Fibroblast of skin of abdomen (primary cell): ENCODE measurements at places on chromosomes 4 and X.

GRCh38 chrX:97310373-97310772 is 426.7 kb downstream of the RPA4 start:
- peak; percentile 25 for DNase-seq

DNA sequence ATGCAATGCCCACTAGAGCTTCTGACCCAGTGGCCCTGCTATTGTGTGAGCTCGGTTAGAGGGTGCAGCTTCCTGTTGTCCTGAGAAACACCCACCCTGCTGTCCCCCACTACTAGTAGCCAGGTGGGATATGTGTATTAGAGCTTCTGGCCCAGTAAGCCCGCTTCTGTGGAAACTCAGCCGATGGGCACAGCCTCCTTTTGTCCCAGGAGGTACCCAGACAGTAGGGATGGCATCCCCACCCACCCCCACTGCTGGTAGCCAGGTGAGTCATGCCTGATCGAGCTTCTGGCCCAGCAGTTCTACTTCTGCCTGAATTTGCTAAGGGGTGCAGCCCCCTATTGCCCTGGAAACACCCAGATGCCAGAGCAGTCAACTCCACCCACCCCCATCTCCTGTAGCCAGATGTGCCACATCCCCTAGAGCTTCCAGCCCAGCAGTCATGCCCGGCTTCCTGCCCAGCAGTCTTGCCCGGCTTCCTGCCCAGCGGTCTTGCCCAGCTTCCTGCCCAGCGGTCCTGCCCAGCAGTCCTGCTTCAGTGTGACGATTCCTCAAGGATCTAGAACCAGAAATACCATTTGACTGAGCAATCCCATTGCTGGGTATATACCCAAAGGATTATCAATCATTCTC is 162.7 kb upstream of the KLF8 start:
- no peak for DNase-seq

DNA sequence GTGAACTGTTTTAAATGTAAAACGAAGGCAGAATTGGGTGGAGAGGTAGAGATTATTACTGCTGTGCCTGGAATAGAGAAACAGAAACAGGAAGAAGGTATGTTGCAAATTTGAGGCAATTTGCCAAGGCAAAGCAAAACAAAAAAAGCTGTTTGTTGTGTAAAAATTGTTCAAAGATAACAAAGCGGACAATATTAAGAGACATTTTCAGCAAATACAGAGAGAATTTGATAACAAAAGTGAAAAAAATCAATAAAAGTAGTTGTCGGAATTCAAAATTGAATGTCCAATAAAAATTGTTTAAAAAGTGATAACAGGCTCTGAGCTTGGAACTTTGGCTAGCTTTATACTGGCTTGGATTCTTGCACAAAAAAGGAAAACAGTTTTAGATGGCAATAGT is 14.4 kb upstream of the SMS start:
- no peak for DNase-seq

DNA sequence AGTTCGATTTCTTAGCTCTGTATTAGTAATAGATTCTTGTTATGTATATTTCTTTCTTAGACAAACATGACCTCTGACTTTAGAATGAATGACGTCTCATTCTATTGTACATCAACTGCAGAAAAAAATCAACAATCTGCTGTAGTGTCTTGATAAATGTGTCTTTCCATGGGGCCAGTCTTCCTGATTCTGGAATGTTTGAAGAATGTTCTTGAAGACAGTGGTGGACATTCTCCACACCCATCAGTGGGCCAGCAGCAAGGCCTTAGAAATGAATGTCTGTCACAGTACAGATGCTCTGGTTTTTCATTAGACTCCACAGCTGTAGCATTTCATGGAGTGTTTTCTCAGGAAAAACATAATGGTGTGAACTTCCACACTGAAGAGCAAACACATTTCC is 63.2 kb upstream of the FAM47B start:
- peak; percentile 56 for DNase-seq

- DNase-seq, result no peak
Measured at GRCh38 chrX:150258176-150258425, 105.0 kb upstream of the MAMLD1 start.

DNA sequence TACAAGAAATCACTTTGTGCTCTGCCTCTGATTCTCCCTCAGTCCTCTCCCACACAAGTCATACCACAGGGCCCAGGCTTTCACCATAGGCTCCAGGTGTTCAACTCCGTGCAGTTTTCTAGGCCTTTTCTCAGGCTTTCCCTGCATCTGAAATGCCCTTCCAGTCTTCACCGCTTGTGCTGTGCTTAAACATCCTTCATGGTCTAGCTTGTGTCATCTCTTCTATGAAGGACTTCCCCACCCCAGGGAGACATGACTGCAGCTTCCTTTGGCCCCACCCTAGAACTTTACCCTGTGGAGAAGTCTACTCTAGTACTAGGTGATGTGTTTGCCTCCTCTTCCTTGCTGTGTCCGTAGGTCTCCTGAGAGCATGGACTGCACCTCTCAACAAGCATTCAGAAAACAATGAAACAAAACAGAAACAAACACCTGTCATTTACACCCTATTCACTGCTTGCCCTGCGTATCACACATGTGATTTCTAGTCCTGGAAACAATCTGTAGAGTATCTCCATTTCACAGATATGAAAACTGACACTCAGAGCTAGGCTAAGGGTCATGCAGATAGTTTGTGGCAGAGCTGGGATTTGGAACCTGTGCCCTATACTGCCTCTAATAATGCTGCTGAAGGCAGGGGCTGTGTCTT is 22.7 kb upstream of the LEF1 start:
- DNase-seq, result no peak

- DNase-seq, result no peak
Measured at GRCh38 chrX:11757397-11757718, 679 bp upstream of the MSL3 start.

DNA sequence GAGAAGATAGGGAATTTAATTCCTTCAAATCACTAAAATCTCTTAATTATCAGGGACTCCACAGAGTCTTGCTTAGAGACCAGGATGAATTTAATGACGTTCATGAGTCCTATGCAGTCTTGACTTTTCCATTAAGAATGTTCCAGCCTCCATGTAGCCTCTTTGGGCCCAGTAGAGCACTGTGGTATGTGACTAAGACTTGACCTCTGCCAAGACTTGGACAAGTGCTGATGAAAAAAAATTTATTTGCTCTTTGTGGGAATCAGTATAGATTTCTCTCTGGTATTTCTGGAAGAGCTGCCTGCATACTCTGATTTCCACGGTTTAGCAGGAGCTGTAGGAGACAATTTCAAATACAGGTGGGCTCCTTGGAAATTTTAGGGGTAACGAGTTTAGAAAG is 40.6 kb downstream of the CHRDL1 start:
- no peak for DNase-seq

GRCh38 chr4:121740796-121741409 is 24.1 kb downstream of the SMIM43 start:
- DNase-seq, result no peak

GRCh38 chrX:42732506-42732905 is 45.5 kb downstream of the PPP1R2C start:
- peak; percentile 10 for DNase-seq

DNA sequence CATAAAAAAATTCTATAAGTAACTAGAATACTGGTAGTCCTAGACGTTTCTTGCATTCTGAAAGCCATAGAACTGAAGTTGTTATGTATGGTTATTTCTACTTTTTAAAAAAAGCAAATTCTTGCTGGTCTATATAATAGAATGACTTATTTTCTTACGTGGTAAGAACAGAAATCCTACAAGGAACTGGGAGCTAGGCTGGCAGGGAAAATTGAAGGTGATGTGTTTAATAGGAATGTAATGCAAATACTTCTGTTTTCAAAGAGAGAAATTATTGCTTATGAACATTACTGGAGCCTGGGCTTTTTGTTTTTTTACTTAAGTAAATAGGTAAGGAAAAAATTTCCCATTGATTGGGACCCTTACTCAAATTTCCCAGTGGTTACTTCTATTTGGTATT is 8.9 kb downstream of the CCNA2 start:
- peak; percentile 44 for DNase-seq

- no peak for DNase-seq
Measured at GRCh38 chr4:37338972-37339371, 94.4 kb downstream of the NWD2 start.

DNA sequence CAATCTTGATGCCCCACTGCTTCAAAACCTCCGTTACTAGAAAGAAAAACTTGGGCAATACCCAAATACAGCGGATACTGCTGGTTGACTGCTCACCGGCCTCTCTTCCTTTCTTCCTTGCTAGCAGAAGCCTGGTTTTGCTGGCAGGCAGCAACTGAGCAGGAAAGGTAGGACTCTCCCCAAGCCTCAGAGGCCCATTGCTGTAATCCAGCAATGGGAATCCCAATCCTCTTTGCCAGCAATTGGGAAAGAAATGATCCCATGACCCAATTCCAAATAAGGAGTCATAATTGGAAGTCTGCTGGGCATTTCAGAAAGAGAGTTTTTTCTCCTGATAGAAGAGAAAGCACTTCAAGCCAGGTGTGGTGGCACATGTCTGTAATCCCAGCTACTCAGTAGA is 394.5 kb downstream of the BCOR start:
- DNase-seq, result no peak

DNA sequence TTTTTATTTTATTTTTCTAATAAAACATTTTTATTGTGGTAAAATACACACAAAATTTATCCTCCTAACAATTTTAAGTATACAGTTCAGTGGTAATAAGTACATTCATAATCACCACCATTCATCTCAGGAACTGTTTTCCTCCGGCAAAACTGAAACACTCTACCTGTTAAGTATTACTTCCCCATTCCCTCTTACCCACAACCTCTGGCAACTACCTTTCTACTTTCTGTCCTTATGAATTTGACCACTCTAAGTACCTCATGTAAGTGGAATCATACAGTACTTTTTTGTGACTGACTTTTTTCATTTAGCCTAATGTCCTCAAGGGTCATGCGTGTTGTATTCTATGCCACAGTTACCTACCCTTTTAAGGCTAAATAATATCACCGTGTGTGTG is 21.1 kb upstream of the HSFX4 start:
- no peak for DNase-seq
